A549 treated with GW870086 at 1 μM for 4 hours (cell line): ENCODE measurements at places on chromosomes 1 and 21. TPM values are rescaled to one million over a fixed set of nuclear protein-coding genes. Genes with fewer than 3 reads are reported as not detected.

The EPHA8 gene
- 0.03 to 0.09 TPM (median 0.09 TPM) in 3 of 5 replicates, not detected in the others for total RNA-seq

The AMY2A gene
- not detected in 5 replicates for total RNA-seq

The TIE1 gene
- total RNA-seq = not detected in 5 replicates

The SELENBP1 gene
- 6.1 to 8.0 TPM (median 6.9 TPM) in 5 replicates for total RNA-seq

The SCAMP3 gene
- 99.5 to 134 TPM (median 118 TPM) in 5 replicates for total RNA-seq

The BGLAP gene
- total RNA-seq = 0.23 to 1.0 TPM (median 0.61 TPM) in 4 of 5 replicates, not detected in the other
